Femur (tissue), 1 donor: ENCODE measurements at places on chromosomes 7 and 10.
A peak's percentile ranks its signal among the peaks of the same experiment; 100 is the strongest.

DNA sequence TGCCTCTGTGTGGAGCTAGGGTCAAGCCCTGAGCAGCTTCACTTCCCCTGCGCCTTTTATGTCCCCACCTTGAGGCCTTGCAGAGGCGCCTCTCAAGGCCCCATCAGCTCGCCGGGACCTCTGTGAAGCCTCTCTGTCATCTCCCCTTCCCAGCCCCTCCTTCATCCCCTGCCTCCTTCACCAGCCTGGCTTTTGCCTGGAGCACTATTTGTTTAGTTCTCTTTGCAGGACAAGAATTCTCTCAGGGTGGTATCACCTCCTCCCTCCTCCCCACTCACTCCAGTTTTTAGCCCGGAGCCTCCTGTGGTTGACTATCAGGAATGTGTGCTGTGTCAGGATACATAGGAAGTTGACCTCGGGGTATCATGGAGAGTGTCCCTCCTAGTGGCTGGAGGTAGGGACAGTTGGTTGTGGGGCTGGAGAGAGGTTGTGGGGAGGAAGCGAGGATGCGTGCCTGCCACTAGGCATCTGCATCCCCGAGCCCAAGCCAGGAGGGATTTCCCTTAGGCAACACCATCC is 89.8 kb upstream of the ANLN start:
- DNase-seq: no peak

DNA sequence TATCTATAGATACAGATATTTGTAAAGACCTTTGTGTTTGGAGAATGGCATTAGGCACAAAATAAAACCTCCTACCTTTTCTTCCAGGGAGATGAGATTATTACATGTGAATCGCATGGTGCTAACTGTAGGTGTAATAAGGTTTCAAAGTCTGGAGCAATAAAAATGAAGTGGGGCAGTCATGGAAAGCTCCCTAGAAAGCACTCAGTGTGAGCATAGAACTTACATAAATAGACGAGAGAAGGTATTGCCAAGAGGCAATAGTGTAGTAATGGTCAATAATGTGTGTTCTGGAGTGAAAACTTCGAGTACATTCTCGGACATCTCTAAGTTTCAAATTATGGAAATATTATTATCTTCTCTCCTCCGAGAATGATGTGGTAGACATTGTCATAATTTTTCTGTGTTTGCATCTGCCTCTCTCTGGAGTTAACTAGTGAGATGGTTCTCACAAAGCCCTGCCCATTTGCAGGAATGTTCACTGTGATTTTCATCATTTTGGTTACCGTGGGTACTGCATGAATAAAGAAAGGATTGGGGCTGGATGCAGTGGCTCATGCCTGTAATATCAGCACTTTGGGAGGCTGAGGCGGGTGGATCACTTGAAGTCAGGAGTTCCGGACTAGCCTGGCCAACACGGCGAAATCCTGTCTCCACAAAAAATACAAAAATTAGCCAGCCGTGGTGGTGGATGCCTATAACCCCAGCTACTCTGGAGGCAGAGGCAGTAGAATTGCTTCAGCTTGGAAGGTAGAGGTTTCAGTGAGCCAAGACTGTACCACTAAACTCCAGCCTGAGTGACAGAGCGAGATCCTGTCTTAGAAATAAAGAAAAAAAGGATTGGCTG is 10.6 kb downstream of the VIM start:
- DNase-seq: peak; percentile 55

DNA sequence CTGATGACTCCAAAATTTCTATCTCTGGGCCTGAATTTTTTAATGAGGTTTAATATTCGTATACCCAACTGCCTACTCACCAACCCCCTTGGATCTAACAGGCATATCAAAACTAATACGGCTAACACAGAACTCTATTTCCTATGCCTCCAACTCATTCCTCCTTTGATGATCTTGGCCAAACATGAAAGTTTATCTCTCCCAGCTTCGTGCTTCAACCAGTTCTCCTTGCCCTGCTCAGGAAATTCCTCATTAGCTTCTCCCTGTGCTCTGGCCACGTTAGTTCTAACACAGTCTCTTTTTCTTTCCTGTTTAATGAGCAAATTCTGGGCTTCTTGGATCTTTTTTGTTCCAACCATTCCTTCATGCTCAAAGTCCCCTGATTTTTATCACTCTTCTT is 138.9 kb upstream of the PTN start:
- no peak for DNase-seq

DNA sequence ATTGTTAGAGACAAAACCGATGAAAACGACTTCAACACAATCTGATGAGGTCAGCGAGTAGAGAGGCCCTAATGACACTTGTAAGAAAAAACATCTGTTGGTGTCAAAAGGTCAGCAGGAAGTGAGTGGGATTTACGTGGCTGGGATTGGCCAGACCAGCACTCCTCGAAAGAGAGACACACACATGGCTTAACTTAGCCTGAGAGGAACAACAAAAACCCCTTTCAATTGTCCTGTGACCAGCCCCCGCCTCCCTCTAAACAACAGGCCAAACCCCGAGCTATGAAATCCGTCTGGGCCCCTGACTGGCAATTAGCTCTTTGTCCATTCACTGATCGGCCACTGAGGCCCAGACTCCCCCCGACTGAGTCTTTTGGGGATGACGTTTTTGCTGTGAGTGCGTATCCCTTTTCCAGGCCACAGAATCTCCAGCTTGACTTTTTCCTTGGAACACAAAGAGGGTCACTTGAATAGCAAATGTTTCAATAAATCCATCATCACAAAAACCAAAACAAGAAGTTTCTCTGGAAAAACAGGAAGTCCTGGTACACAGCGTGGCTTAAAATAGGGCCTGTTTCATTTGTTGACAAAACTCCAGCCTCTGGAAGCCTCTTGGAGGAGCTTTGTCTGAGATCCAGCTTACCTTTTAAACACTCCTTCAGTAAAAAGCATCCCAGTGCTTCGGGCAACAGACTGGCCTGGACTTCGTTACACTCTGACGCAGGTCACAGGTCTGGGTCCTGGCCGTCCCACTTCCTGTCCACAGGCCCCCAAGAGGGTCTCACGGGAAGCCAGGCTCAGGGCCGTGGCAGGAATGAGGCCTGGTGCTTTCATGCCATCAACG is 103.0 kb downstream of the CTBP2 start:
- peak; percentile 91 for DNase-seq

DNA sequence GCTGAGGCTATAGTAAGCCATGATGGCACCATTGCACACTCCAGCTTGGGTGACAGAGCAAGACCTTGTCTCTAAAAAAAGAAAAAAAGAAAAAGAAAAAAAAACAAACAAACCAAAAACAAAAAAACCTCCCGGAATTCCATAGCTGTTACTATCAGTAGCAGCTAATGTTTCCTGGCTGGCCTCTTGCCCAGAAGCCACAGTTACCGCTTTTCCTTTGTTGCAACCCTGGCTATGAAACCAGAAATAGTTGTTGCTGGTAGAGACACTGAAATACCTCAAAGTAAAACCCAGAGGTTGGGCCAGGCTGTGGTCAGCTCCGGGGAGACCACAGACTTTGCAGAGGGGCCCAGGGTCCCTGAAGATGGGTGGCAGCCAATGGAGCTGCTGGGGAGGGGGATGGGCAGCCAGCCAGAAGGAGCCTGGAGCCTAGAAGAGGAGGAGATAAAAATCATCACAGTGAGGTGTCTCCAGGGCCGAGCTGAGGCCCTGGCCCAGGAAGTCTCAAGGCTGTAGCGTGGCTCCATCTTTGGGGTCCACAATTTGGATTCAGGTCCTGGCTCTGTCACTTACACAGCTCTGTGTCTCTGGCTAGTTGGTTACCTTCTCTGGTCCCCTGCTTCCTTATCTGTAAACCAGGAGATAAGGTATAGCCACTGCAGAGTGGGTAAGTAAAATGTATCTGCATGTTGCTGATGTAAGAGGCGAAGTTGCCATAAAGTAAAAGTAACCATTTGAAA is 3.4 kb upstream of the CHST12 start:
- DNase-seq: peak; percentile 90
